ENCODE measurements at places on chromosomes 11 and 22. TPM values are rescaled to one million over a fixed set of nuclear protein-coding genes. Genes with fewer than 3 reads are reported as not detected.

The DRD2 gene
- not detected for total RNA-seq

The IRAG1 gene
- 3.1 TPM for total RNA-seq

The TRIM22 gene
- total RNA-seq, result 21.7 TPM

The MAML2 gene
- total RNA-seq, result 21.4 TPM

The ART1 gene
- total RNA-seq, result not detected

The TEAD1 gene
- 69.1 TPM for total RNA-seq

The SMTNL1 gene
- total RNA-seq, result not detected

The ENTHD1 gene
- not detected for total RNA-seq

The MOGAT2 gene
- not detected for total RNA-seq

The KIRREL3 gene
- total RNA-seq, result not detected

The BRMS1 gene
- 46.5 TPM for total RNA-seq

The KCNJ1 gene
- not detected for total RNA-seq

The FXYD6 gene
- total RNA-seq, result not detected

The CNGA4 gene
- not detected for total RNA-seq

The ZBTB16 gene
- 33.0 TPM for total RNA-seq

The EIF4G2 gene
- 495 TPM for total RNA-seq

The BIK gene
- not detected for total RNA-seq

The DGAT2 gene
- total RNA-seq, result 3.8 TPM

The ARSA gene
- total RNA-seq, result 73.8 TPM

The CD248 gene
- 180 TPM for total RNA-seq

The XKR3 gene
- total RNA-seq, result not detected

The OR56A1 gene
- total RNA-seq, result not detected

The OR52A1 gene
- total RNA-seq, result not detected

The ROBO4 gene
- 32.9 TPM for total RNA-seq

The SCGB1D2 gene
- not detected for total RNA-seq

The CDC42BPG gene
- under 0.01 TPM for total RNA-seq

The TREH gene
- total RNA-seq, result not detected

The DTX4 gene
- total RNA-seq, result 2.5 TPM

The KRTAP5-1 gene
- total RNA-seq, result not detected

The TBX1 gene
- not detected for total RNA-seq

The ROM1 gene
- total RNA-seq, result 24.7 TPM

The ELMOD1 gene
- not detected for total RNA-seq

The C11orf87 gene
- total RNA-seq, result not detected

The MRGPRF gene
- 4.9 TPM for total RNA-seq

The RNH1 gene
- total RNA-seq, result 498 TPM

The P4HA3 gene
- 8.1 TPM for total RNA-seq

The NADSYN1 gene
- total RNA-seq, result 59.6 TPM

The MMP11 gene
- 6.8 TPM for total RNA-seq

The OR4C12 gene
- not detected for total RNA-seq

The LRRC74B gene
- not detected for total RNA-seq

The TSKU gene
- 37.7 TPM for total RNA-seq

The LMO2 gene
- 10.3 TPM for total RNA-seq

The SLC5A1 gene
- not detected for total RNA-seq

The APOBEC3G gene
- 10.7 TPM for total RNA-seq

The OR51B2 gene
- total RNA-seq, result not detected

The CLP1 gene
- total RNA-seq, result 11.0 TPM

The PDXP gene
- total RNA-seq, result 18.1 TPM

The PRDM11 gene
- 8.3 TPM for total RNA-seq

The HTR3B gene
- not detected for total RNA-seq

The HOATZ gene
- not detected for total RNA-seq

The SHANK3 gene
- 1.4 TPM for total RNA-seq

The LRRN4CL gene
- total RNA-seq, result 1.5 TPM

The DDI1 gene
- total RNA-seq, result not detected

The GALNT18 gene
- 1.3 TPM for total RNA-seq

The HEPACAM gene
- total RNA-seq, result not detected

The TSSC4 gene
- total RNA-seq, result 57.8 TPM
